ENCODE measurements at places on chromosomes 12 and 14. TPM values are rescaled to one million over a fixed set of nuclear protein-coding genes. Genes with fewer than 3 reads are reported as not detected.

GCN1 gene
- total RNA-seq = 290 TPM

SRRM4 gene
- not detected for total RNA-seq

CLEC6A gene
- total RNA-seq = not detected

DNA sequence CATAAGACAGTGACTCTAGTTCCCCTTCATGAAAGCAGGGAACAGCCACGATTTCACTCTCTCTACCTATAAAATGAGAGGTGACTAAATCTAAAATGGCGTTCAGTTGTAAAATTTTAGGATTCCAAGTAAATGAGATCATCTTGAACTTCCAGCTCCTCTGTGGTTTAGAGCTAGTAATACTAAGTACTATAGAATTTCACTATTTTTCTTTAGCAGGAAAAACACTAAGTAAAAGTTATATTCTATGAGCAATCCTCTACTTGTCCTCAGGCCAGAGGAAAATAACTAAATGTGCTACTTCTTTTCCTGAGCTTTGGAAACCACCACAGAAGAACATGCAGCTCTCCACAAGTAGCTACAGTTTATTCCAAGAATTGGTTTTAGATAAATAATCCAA, 55.6 kb downstream of the NIN start:
- no peak for DNase-seq

GRCh38 chr12:130713581-130713991, 2.5 kb downstream of the RIMBP2 start:
- no peak for DNase-seq

DNA sequence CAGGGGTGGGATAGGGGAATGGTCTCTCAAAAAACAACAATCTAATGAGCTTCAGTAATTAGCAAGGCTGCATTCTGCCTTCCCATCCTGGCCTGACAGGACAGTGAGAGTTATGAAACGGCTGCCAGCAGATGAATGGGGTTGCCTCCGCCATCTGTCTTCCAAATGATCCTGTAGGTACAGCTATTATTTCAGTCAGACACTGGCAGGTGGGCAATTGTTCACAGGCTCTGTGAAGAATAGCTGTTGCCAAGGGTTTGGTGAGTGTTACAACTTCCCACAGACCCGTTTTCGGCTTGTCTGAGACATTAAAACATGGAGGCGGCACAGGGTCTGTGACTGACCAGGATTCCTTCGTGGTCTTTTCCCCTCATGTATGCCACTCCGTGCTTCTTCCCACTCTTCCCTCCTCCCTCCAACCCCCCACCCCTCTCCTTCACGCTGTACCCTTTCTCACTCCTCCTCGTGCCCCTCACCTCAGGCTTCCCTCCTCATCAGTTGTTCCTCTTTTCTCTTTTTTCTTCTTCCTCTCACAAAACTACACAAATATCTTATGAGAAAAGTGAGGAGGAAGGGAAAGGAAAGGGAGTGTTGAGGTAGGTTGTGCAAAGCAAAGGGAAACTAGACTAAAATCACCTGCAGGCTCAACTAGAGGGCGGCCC, 160.8 kb upstream of the GZMB start:
- no peak for DNase-seq

DNA sequence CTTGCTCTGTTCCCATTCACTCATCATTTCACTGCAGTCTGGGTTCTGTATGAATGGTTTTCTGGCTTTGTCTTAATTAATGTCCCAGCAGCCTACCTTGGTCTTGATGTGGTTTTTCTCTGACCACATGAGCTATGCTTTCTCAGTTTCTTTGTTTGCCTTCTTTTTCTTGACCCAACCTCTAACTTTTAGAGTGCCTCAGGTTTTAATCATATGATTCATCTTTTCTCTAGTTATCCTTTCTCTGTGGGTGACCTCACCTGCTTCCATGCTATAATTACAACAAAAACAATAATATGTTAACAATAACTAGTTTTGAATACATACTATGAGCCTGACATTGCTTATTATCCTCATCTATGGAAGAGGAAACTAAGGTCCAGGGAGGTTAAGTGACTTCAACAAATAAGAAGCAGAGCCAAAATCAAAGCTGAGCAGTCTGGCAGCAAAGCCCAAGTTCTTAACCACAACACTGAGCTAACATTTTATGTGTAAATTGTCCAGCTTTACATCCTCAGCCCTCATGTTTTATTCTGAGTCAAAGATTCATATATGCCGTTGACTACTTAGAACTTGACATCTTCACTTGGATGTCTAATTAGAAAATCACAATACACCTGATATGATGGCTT, 4.7 kb upstream of the EPYC start:
- DNase-seq = no peak

DNA sequence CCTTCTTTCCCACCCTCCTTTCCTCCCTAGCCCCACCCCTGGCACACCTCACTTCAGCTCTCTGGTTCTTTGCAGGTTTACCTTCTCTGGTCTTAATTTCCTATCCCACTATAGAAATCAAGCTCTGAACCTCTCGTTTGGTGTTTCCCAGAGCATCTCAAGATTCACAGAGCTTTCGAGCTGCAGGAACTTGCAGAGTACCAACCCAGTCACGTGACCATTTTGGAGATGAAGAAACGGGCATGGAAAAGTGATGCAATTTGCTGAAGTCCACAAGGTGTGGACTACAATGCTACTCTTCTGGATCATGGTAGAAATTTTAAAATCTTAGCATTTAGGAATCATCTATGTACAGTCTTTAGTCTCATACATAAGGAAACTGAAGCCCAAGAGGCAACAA, 205.8 kb downstream of the NTF3 start:
- DNase-seq = no peak

DNA sequence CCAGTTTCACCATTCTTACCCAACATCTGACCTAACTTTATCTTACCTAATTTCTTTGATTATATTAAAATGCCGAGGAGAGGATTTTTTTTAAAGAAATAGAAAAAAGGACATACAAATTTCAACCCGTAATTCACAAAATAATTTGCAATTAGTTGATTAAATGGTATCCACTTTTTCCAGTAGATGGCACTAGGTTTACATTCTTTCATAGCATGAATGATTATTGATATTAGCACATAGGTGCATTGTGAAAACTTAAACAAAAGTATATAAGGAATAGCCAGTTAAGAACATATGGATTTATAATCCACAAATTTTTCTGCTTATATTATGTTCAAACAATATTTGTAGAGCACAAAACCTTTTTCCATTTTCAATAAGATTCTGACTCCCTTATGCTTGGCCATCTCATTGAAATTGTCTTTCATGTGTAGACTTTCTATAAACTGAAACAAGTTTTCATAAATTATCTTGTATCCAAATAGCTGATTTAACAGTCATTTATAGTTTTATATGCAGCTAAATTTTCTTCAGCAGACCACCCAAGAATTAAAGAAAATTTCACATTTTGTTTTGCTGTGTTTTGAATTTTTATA, 35.3 kb downstream of the MSRB3 start:
- peak; percentile 0 for DNase-seq
